ENCODE measurements at places on chromosomes 12 and 14.

DNA sequence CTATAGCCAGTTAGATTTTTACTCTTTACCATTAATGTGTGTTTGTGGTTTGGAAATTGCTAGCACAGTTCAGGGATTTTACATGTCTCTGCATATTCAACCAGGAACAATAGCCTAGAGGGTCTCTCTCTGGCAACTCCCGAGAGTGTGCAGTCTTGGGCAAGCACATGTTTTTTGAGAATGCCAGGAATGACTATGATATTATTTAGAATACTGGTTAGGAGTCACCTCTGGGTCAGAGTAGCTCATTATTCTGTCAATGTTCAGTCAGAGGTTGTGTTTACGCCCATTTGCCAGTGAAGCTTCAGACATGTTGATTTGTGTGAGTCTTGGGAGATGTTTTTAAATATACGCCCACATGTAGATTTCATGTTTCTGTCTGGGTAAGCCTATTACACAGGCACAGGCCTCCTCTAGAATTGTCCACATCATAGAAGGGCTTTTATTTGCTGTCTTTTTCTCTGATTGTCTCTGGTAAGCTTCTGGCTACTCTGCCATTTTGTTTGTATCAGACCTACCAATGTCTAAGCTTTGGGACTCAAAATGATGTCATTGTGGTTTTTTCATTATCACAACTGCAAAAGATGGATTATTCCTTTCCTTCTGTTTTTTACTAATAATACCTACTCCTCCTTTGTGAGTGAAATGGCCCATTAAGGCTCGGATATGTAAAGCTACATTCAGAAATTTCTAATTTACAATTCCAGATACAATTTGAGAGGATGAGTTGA is 203.1 kb upstream of the PPFIA2 start:
- DNase-seq = no peak

DNA sequence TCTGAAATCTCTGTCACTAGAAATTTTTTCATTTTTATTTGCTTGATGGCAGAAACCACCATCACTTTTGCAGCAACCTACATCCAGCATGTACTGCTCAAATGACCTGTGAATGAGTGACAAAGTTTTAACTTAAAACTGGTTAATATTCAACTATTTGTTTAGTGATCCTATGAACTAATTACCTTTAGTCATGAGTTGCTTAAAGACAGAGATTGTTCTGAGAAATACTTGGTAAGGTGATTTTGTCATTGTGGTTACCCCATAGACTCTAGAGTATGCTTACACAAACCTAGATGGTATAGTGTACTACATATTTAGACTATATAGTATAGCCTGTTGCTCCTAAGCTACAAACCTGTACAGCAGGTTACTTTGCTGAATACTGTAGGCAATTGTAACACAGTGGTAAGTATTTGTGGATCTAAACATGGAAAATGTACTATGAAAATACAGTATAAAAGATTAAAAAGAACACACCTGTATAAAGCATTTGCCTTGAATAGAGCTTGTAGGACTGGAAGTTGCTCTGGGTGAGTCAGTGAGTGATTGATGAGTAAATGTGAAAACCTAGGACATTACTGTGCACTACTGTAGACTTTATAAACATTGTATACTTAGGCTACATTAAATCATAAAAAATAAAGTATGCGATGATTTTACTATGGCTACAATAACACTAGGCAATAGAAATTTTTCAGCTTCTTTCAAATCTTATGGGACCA is 256.6 kb upstream of the PPFIA2 start:
- no peak for DNase-seq

DNA sequence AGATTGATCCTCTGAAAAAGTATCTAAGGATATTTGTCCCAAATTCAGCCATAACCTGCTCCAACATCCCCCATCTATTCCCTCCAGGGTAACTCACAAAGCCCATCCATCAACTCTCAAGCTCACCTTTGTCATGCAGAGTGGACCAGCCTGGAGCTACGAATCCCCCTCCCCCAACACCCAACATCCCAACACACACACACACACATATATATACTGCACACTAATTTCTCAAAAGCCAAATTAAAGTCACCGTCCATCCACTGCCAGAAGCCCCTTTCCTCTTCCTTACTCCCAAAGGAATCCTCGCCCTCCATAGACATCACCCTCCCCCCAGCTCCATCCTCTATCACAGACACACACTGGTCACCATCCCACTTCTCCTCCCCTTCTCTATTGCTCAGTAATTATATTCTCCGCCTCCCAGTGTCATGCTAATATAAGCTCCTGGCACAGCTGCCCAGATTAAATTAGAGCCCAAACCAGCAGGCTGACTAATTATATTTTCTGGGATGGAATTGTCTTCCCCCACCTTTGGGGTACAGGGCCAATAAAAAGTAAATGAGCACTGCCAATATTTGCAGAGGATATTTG is 13.5 kb upstream of the TESPA1 start:
- DNase-seq = no peak

GRCh38 chr12:45907955-45908354 is 82.4 kb downstream of the SCAF11 start:
- no peak for DNase-seq

GRCh38 chr14:89107626-89108025 is 283.2 kb downstream of the TTC8 start:
- DNase-seq = no peak

GRCh38 chr12:71157601-71158233 is at the start of gene TSPAN8:
TSPAN8 (minus strand) TSS chr12:71157999; CDS start chr12:71157678, 321 bp downstream.
- no peak for DNase-seq

- DNase-seq = no peak
These were observed 50.3 kb upstream of the SLC2A13 start for GRCh38 chr12:40156021-40156764.

DNA sequence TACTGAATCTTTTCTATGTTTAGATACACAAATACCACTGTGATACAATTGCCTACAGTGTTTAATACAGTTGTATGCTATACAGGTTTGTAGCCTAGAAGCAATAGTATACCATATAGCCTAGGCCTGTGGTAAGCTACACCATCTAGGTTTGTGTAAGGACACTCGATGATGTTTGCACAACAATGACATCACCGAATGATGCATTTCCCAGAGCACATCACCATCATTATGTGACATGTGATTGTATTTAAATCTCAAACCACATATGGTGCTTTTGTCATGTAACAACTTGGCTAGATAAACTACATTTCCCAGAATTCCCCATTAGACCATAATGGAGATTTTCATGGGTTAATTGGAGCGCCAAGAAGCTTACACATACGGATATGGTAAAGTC is 128.4 kb upstream of the CPNE8 start:
- DNase-seq = no peak

DNA sequence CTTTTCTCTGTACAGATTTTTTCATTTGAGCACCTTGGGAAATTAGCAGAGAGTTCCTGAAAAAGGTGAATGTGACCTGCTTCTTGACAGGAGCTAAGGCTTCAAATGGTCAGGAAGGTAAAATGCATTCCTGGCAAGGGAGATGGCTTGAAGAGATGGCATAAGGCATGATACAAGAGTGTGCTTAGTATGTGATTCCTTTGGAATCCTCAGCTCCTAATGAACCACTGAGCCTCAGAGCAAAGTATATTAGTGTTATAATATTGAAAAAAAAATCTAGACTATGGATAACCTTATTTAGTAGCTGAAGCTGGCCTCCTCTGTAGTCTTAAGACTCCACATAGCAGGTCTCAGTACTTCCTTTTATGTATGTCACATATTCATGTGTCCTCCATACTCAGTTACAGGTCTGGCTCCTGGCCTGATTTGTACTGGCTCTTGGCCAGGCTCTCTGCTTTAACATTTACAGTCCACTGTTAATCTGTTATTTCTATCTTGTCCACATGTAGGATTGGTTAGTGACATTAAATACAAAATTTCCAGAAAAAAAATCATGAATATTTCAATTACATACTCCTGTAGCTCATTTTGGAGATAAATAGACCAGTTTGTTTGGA is 17.9 kb downstream of the TOGARAM1 start:
- DNase-seq = no peak

DNA sequence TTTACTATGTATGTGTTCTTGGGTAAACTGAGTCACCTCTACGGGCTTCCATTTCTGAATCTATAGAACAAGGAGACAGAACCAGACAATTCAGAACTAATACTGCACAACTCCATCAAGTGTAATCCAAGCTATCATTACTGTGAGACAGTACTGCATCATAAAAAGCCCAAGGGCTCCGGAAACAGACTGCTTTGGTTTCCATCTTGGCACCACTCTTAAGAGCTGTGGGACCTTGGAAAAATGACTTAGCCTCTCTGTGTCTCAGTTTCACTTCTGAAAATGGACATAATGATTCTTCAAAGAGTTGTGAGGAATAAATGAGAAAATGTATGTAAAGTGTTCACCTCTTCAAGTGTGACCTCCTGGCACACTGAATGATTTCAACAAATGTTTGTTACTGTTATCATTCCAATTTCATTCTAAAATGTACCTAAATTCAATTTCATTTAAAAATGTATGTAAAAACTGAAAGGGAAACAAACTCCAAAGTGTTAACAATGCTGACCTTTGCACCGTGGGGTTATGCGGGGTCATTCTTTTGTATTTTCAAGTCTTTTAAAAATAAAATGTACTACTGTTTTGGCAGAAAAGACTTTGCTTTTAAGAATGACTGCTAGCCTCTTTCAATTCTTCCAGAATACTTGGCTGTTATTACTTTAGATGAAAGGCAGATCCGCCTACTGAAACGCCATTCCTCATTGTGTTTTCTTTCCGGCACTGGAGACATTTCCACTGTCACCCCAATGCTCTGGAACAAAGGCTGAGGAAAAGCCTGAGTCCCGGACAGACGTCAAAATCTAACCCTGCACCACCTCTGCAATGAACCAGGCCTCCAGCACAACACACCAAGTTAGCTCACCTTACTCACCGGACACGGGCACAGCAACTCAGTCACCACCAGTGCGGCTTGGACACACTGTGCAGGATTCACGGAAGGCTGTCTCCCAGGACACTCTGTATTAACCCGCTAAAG is 62.8 kb downstream of the TMCC3 start:
- DNase-seq = no peak

DNA sequence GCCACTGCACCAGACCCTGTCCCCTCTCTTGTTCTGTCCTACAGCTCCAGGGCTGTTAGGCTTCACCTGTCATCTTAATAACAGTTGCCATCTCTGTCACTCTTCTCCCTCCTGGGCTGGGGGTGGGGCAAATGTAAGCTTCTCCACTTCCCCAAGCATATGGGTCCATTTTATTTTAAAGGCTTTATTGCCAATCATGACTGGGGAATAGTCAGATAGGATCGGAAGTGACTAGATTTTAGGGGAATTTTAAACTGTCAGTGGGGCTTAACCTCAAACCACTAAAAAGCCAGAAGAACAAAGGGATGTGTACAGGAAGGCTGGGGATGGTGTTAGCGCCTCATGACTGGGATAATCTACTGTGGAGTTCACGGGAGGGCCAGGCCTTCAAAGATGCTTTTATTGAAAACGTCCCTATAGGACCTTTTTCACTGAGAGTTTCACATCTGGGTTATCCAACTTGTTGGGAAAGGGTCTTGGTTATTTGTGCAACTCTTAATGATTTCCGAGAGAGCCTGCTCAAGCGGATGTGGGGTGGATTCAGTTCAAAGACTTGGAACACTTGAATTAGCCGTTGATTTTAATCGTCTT is 41.6 kb downstream of the CHST11 start:
- DNase-seq = no peak

GRCh38 chr12:122029620-122030423 is 8.1 kb downstream of the BCL7A start:
- no peak for DNase-seq

GRCh38 chr12:117646520-117646919 is 285.1 kb upstream of the NOS1 start:
- DNase-seq = no peak
